ENCODE measurements at places on chromosomes 6 and 20.

- DNase-seq = no peak
Observed at GRCh38 chr6:143325379-143326140, 124.9 kb downstream of the ADAT2 start.

GRCh38 chr20:47086316-47086715 is 191.7 kb downstream of the EYA2 start:
- DNase-seq = no peak

GRCh38 chr20:1619861-1620444 is at the start of gene SIRPB1:
SIRPB1 (minus strand) TSS chr20:1620009; CDS start chr20:1619944, 65 bp downstream.
- peak; percentile 95 for DNase-seq

DNA sequence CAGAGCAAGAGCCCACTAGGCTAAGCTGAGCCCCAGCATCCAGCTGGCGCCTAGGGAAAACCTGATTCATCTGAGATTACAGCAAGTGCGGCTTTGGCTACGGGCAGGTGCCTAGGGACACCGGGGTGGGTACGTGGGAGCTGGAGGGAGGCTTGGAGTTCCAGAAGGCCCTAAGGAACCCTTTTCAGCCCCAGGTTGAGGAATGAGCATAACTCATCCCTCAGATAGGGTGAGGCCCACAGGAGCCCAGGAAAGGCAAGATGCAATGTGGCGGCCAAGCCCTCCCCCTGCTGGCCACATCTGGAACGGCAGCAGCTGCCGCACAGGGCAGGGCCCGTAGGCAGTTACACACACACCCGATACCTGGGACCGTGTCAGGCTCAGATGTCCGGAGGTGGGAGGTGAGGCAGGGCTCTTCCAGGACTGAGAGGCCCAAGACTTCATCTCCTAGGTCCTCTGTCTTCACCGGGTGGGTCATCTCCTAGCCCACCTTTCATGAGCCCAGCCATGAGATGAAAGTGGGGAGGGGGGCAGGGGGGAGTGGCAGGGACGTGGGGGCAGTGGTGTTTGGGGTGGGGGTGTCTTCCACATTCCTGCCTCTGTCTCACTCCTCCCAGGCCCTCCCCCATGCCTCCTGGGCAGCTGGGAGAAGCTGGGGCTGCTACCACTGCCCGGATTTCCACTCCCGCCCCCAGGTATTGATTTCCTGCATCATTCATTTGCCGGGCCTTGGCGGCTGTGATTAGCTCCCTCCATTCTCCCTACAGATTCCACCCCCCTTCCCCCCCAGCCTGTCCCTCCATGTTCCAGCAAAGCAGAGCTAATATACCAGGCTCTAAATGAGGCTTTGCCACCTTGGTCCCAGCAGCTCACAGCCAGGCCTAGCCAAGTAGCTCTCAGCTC is 5.5 kb downstream of the MDGA1 start:
- no peak for DNase-seq

DNA sequence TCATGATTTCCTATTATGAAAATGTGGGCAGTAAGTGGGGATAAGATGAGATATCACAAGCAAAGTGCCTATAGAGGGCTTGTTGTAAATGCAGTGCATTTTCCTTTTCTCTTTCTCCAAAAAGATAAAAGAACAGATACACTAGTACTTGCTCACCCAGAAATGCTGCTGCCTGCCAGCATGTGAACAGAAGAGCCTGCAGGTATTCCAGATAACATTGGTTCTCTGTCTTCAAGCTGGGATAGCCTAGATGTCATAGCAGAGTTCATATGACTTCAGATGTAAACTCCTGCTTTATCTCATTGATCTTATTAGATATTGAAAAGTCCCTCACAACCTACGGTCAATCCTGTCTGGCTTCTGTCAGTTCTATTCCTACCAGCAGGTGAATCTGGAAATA is 123.7 kb downstream of the TMEM200A start:
- DNase-seq = no peak

- DNase-seq = no peak
Observed at GRCh38 chr6:111845441-111845871, 27.8 kb downstream of the FYN start.

DNA sequence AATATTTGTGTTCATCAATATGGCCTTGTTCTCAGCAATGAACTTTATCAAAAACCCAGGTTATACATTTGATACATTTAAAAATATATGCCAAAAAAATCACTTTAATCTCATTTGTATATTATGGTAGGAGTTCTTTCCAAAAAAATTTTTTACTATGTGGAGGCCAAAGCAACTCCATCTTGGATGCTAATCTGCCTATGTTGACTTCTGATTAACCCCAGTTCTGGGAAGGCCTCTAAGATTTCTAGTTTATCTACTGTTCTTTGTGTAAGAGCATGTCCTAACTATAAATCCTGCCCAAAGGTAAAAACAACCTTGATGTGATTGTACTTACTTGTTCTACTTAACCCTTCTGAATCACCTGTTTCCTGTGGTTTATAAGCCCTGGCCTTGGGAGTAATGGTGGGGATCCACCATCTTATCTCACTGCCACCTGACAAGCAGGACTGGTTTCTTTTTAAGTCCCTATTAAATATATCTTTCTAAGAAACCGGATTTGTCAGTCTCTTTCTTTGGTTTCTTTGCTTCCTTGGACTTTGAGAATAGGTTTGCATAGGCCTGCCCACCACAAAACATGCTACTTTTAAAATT is 46.7 kb downstream of the RNGTT start:
- DNase-seq = no peak

DNA sequence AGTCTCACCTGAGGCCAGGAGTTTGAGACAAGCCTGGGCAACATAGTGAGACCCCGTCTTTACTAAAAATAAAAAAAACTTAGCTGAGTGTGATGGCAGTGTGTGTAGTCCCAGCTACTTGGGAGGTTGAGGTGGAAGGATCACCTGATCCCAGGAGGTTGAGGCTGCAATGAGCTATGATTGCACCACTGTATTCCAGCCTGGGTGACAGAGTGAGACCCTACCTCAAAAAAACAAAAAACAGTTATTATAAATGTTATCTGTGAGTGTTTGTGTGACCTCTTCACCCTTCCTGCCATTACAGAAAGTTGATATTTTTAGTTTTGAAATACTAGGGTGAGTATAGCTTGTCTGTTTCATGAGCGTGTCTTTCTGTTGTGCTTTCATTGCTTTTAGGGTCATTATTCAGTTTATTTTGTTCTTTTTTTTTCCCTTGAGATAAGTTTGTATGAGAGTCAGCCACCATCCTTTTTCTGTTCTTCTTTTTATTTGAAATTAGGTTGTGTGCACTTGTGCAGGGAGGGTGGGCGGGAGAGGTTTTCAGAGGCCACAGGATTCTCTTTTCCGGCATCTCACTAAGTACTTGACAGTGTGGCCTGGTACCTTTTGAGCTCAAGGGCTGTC is 26.2 kb downstream of the CDYL start:
- no peak for DNase-seq

GRCh38 chr6:106959985-106960384 is 14.5 kb downstream of the CD24 start:
- DNase-seq = peak; percentile 75

DNA sequence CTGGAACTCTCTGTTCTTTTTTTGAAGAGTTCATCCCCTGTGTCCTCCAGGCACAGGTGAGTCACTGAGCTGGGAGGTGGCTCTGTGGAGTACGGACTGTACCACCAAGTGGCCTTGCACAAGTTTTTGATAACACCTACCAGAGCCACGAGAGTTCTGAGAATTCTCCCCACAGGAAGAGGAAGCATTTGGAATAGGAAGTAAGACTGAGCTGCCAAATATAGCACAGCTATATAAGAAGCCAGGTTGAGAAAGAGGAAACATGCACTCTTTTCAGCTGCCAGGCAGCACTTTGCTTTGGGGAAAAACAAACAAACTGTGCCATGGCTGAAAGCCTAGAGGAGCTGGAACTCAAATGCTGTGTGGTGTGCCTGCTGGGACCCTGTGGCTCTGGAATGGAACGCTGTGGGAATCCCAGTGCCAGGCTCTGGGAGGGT is 70.8 kb upstream of the RIPOR2 start:
- DNase-seq = peak; percentile 93

DNA sequence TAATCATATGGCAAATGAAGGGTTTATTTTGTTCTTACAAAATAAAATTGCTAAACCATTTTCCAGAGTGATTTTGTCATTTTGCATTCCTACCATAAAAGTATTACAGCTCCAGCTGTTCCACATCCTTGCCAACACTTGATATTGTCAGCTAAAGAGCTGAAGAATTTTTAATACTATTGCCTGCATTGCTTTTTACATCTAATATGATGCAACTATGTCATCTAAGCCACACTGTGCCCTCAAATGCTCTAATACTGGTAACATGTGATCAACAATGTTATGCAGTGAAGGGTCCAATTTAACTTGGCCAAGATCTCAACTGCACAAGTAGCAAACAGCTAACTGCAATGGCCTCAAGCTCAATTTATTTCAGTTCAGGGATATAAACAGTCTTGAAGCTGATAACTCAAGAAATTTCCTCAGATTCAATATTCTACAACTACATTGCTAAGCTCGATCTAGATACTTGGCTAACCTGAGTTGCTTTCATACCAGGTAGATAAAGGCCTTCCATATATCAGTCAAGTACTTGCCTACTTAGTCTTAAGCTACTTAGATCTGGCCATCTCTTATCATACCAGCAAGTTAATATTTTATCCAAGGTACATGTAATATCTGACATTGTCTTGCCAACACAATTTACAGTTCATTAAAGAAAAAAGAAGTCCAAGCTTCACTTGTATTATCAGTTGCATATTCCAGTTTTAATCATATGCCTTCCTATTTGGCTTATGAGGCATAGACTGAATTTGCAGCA is 17.0 kb downstream of the AKIRIN2 start:
- no peak for DNase-seq

GRCh38 chr6:166862287-166862977 is 93.9 kb downstream of the RNASET2 start:
- DNase-seq = no peak

GRCh38 chr20:56460459-56460858 is 8.0 kb upstream of the RTF2 start:
- no peak for DNase-seq

GRCh38 chr6:11224252-11224965 is 8.1 kb downstream of the NEDD9 start:
- no peak for DNase-seq

DNA sequence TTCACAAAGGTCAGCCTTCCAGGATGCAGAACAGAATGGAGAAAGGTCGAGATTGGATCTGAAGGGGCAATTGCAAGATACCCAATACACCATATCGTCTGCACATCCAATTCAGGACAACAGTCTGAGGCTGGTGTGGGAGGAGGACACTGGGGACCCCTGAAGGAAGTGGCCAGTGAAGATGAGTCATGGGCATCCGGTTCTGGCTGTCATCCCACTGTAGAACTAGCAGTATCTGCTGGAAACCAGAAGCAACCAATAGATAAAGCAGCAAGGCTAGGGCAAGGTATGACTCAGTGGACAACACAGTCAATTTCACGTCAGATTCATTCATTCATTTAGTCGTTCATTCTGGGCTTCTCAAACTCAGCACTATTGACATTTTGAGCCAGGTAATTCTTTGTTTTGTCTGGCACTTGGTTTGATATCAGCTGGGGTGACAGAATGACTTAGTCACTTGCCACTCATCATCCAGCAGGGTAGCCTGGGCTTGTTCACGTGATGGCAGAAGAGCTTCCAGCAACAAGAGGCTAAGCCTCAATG is 30.3 kb upstream of the SHLD1 start:
- DNase-seq = no peak

GRCh38 chr20:44187054-44187771 is at the start of gene JPH2:
JPH2 (minus strand) TSS chr20:44187188; CDS start chr20:44186705, 483 bp downstream.
- DNase-seq = no peak

DNA sequence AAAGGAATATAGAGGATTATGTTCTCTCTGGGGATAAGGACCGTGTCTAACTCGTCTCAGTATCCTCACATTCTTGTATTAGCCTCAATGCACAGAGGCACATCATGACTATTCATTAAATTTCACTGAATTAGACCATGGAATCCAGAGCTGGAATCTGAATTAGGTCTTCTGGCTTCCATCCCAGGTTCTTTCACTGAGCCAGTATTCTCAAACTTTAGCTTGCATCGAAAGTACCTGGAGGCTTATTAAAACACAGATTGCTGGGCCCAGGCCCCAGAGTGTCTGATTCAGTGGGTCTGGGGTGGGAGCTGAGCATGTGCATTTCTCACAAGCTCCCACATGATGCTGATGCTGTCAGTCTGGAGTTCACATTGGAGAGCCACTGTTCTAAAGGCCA is 142.0 kb downstream of the UST start:
- no peak for DNase-seq

GRCh38 chr6:28105245-28105639 is 19.2 kb upstream of the ZSCAN16 start:
- DNase-seq = peak; percentile 54

GRCh38 chr6:7147051-7147671 is 39.4 kb downstream of the RREB1 start:
- no peak for DNase-seq

DNA sequence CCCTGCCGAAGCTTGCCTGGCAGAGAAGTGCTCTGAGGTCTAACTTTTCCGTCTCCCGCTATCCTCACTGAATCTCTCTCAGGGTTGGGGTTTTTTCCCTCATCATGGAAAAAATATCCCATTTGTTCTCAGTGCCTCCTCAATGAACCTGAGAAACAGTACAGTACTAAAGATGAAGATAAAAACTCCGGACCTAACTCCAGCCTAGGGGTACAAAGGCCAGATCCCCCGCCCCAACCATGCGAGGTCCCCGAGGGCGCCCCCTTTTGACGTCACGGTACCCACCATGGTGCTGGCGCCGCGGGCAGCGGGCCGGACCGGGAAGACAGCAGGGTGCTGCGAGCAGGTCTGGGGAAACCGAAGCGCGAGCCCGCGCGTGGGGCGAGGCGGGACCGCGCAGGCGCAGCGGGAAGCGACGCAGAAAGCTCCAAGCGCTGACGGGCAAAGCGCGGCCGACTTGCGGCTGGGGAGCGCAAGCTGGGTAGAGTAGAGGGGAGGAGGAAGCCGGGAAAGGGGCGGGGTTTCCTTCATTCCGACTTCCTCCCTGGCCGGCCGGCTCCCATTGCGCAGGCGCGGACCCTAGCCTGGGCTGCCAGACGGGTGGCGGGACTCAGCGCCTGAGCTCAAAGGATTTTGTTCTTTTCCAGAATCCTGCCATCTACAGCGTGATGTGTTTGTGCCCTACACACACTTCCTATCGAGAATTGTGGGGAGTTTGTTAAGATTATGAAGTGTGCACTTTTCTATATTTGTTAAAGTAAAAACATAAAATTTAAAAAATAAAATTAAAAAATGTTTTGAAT is at the start of gene LSM2:
Gene LSM2, minus strand, starts transcription at position 497 of the 803 bp plus-strand sequence. Its CDS starts 209 bp downstream, at position 288.
- peak; percentile 90 for DNase-seq

DNA sequence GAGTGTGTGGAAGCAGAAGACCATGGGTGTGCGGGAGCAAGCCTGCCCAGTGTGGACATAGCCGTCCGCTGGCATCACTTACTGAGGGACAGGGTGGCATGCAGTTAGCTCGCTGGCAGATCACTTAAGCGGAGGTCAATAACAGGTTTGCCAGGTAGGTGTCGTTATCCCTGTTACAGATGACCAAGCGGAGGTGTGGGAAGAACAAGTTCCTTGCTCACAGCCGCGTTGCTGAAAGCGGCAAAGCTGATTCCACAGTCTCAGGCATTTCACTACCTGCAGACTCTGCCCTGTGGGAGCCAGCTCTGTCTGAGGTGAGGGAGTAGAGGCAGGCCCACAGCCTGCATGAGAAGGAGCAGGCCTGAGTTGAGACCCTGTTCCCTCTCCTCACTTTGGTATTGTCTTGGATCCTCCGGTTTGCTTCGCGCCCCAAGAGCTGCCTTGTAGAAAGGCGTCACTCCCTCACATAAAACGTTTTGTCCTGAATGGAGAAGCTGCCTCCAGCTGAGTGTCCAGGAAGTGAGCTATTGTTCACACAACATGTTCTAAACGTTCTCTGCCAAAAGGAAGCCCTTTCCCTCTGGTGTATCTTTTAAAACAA is 96.9 kb downstream of the TCP11 start:
- DNase-seq = peak; percentile 80

- no peak for DNase-seq
Observed at GRCh38 chr6:155444952-155445903, 10.4 kb downstream of the NOX3 start.

All from GF-D8 (cell line).